ENCODE measurements at places on chromosomes 2 and 18.
A peak's percentile ranks its signal among the peaks of the same experiment; 100 is the strongest.

- peak overlapping the region; percentile 10 for H3K27ac ChIP-seq
- peaks cover 19% of the 10 kb centered on the region for H3K4me1 ChIP-seq
- H3K4me3 ChIP-seq: no peak overlapping the region
- no peaks in the 10 kb centered on the region for H3K27me3 ChIP-seq
- H3K36me3 ChIP-seq: peaks cover 3% of the 10 kb centered on the region
These were observed 1220.4 kb upstream of the ZEB2 start for GRCh38 chr2:145740302-145740701.

GRCh38 chr2:64114063-64114911 is 29.9 kb downstream of the PELI1 start:
- no peaks in the 10 kb centered on the region for H3K27me3 ChIP-seq
- H3K4me1 ChIP-seq: peaks cover 77% of the 10 kb centered on the region
- peaks cover 3% of the 10 kb centered on the region for H3K36me3 ChIP-seq

- H3K27ac ChIP-seq: no peak overlapping the region
- no peak overlapping the region for H3K4me3 ChIP-seq
- no peaks in the 10 kb centered on the region for H3K4me1 ChIP-seq
- H3K27me3 ChIP-seq: peaks cover 6% of the 10 kb centered on the region
- DNase-seq: no peak
- H3K36me3 ChIP-seq: no peaks in the 10 kb centered on the region
These were observed 31.5 kb upstream of the COLEC12 start for GRCh38 chr18:532018-532417.

DNA sequence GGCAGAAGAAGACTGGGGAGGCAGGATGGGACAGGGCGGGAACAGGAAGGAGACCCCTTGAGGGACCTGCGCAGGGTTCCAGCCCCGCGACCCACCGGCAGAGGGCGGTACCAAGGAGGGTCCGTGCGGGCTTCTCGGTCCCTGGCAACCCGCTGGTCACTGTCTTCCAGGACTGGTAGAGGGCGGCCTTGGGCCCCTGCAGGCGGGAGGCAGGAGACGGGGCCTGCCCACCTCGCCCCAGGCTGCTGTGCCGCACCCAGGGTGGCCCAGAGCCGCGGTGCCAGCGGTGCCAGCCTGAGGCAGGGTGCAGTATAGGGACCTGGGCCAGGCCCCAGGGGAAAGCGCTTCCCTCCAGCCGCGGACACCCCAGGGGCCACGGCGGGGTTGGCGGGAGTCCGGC is 34.5 kb downstream of the NEURL3 start:
- peaks cover 3% of the 10 kb centered on the region for H3K27me3 ChIP-seq
- no peak overlapping the region for H3K4me3 ChIP-seq
- H3K27ac ChIP-seq: no peak overlapping the region

GRCh38 chr18:55839343-55839742 is 251.4 kb upstream of the TCF4 start:
- H3K4me3 ChIP-seq: no peak overlapping the region
- no peaks in the 10 kb centered on the region for H3K4me1 ChIP-seq
- no peaks in the 10 kb centered on the region for H3K36me3 ChIP-seq
- DNase-seq: no peak
- no peak overlapping the region for H3K27ac ChIP-seq
- no peaks in the 10 kb centered on the region for H3K27me3 ChIP-seq

- DNase-seq: no peak
- H3K4me3 ChIP-seq: no peak overlapping the region
- peaks cover 2% of the 10 kb centered on the region for H3K27me3 ChIP-seq
- no peaks in the 10 kb centered on the region for H3K4me1 ChIP-seq
- H3K36me3 ChIP-seq: no peaks in the 10 kb centered on the region
These were observed 12.7 kb downstream of the COL3A1 start for GRCh38 chr2:188986839-188987238.

- H3K27me3 ChIP-seq: no peaks in the 10 kb centered on the region
- no peak overlapping the region for H3K27ac ChIP-seq
- no peak for DNase-seq
- no peaks in the 10 kb centered on the region for H3K36me3 ChIP-seq
- H3K4me3 ChIP-seq: no peak overlapping the region
- H3K4me1 ChIP-seq: no peaks in the 10 kb centered on the region
These were observed 763.9 kb downstream of the TSN start for GRCh38 chr2:122519366-122519765.

DNA sequence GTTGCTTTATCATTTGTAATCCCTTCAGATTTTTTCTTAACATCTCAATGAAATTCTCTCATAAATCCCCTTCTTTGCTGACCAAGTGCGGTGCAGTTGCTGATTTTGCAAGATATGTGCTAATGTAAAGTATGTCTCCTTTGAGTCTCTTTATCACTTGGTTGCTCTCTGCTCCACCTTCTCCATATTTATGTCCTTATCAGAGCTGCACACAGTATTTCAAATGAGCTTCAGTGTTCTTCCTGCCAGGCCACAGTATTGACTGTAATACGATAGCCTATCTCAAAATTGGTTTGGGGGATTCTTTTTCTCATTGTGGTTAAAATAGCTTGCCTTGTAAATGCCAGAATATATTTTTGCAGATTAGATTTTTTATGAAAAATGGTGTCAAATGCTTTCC is 32.2 kb downstream of the MAIP1 start:
- no peak for DNase-seq
- H3K4me1 ChIP-seq: no peaks in the 10 kb centered on the region
- H3K27me3 ChIP-seq: no peaks in the 10 kb centered on the region
- no peaks in the 10 kb centered on the region for H3K36me3 ChIP-seq

Data from activated CD8-positive, alpha-beta T cell treated with anti-CD3 and anti-CD28 coated beads for 36 hours (primary cell).